ENCODE measurements at places on chromosomes 5 and 9.

GRCh38 chr5:56588636-56589480, 226.5 kb upstream of the MAP3K1 start:
- no peak for DNase-seq

GRCh38 chr5:64292611-64293215, 127.1 kb downstream of the RNF180 start:
- no peak for DNase-seq

DNA sequence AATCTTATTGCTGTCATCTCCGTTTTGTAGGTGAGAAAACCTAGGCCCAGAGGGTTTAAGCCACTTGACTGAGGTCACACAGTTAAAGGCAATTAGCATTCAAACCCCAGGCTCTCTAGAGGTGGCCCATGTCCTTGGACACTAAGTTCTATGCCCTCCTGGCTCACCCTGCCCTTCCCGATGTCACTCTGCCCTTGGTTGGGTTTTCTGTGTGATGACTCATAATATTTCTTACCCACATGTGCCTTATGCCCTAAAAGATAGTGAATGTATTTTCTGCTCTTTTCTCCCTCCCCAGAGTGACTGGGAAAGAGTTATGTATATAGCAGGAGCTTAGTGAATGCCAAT, 174.5 kb upstream of the PITX1 start:
- DNase-seq = no peak

DNA sequence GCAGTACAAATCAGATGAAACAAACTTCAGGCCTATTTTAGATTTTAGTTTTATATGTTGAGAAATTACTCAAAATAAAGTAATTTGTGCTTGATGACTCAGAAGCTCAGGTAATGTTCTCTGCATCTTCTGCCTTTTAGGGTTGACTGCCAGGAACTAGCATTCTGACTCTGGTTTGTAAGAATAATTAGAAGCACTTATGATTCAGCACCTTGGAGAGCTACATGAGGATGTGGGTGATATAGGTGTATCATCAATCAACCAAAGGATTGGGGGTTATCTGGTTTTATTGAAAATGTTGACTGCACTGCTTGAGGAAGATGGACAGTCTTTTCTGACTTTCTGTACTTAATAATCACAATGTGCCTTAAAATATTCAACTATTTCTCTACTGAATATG, 118.7 kb upstream of the SGCD start:
- no peak for DNase-seq

- DNase-seq = no peak
These were observed 21.5 kb upstream of the SUSD3 start for GRCh38 chr9:93036887-93037475.
